ENCODE measurements at places on chromosomes 7 and 10.
A peak's percentile ranks its signal among the peaks of the same experiment; 100 is the strongest.

GRCh38 chr10:95500649-95501048 is 60.5 kb downstream of the SORBS1 start:
- no peak for DNase-seq

DNA sequence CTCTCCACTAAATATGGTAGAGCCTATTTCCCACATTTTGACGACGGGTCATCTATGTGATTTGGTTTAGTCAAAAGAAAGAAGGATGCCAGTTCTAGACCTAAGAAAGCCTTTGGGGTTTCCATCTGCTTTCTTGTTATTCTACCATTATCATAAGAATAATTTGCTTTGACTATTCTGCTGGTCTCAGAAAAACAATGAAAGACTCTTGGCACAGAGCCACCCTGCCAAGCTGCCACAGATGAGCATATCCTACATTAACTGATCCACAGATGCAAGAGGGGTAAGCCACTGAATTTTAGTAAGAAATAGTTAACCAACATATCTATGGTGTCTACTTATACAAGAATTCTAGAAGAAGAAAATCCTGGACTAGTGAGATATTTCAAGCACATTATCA is 158.6 kb upstream of the MAGI2 start:
- no peak for DNase-seq

- DNase-seq: no peak
Observed at GRCh38 chr10:100510533-100511308, 8.9 kb downstream of the SEC31B start.

- no peak for DNase-seq
Observed at GRCh38 chr7:114302858-114303257, 111.8 kb upstream of the FOXP2 start.

DNA sequence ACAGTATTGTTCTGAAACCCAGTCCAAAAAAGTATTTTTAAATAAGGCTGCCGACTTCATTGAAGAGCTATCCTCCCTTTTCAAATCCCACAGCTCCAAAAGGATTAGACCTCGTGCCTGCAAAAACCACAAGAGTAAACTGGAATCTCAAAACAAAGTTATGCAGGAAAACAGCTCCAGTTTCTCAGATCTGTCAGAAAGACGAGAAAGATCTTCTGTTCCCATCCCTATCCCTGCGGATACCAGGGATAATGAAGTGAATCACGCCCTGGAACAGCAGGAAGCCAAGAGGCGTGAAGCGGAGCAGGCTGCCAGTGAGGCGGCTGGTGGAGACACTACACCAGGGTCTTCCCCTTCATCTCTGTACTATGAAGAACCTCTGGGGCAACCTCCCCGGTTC is 12.6 kb downstream of the MYPN start:
- DNase-seq: no peak

- no peak for DNase-seq
Observed at GRCh38 chr7:17593819-17594419, 295.5 kb downstream of the AHR start.

GRCh38 chr7:23213755-23214154 is 31.9 kb downstream of the NUP42 start:
- no peak for DNase-seq

DNA sequence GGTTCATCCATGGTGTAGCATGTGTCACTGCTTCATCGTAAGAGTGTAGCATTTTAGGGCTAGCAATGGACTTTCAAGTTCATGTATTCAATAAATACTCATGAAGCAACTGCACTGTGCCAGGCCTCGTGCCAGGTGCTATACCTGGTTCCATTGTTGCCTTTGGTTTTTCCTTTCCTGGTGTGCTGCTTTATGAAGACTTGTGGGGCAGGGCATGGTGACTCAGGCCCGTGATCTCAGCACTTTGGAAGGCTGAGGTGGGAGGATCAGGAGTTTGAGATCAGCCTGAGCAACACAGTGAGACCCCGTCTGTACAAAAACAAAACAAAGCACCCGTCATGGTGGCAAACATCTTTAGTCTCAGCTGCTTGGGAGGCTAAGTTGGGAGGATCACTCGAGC is 2.2 kb upstream of the CPA4 start:
- DNase-seq: no peak

- DNase-seq: no peak
Observed at GRCh38 chr7:80480566-80480965, 31.3 kb downstream of the GNAT3 start.

- DNase-seq: no peak
Observed at GRCh38 chr7:95327356-95327755, 3.0 kb upstream of the PON1 start.

- DNase-seq: no peak
Observed at GRCh38 chr10:15661574-15661973, 58.1 kb downstream of the ITGA8 start.

DNA sequence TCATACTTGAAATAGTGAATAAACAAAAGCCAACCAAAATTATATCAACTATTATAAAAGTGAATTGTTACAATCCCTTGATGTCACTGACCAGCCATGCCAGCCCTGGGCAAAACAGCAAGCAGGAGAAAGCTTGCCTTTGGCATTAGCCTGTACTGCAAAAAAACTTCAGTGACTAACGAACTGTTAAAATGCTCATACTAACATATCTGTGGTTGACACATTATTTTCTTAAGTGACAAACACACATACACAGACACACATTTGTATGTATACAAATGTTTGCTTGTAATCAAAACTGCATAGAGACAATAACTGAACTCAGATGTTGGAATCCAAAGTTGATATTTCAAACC is 29.5 kb downstream of the CHCHD3 start:
- no peak for DNase-seq

- no peak for DNase-seq
Observed at GRCh38 chr7:128005117-128005516, 26.1 kb downstream of the LRRC4 start.

- no peak for DNase-seq
Observed at GRCh38 chr10:14770927-14771326, 3.8 kb downstream of the FAM107B start.

DNA sequence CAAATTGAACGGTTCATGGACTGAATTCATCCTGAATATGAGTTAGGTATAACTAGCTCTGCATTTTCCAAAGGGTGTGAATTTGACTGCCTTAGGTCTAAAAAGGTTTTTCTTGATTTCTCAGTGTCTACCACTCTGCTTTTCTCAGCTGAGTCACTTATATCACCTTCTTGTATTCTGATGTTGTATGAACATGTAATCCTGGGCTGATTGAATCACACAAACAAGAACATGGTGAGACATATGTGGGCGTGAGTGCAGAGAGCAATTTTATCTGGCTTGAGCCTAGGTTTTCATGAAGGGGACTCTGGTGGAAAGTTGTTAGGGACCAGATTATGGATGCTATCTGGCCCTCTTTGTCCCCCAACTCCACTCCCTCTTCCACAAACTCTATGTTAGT is 239.8 kb downstream of the SUGCT start:
- DNase-seq: no peak

DNA sequence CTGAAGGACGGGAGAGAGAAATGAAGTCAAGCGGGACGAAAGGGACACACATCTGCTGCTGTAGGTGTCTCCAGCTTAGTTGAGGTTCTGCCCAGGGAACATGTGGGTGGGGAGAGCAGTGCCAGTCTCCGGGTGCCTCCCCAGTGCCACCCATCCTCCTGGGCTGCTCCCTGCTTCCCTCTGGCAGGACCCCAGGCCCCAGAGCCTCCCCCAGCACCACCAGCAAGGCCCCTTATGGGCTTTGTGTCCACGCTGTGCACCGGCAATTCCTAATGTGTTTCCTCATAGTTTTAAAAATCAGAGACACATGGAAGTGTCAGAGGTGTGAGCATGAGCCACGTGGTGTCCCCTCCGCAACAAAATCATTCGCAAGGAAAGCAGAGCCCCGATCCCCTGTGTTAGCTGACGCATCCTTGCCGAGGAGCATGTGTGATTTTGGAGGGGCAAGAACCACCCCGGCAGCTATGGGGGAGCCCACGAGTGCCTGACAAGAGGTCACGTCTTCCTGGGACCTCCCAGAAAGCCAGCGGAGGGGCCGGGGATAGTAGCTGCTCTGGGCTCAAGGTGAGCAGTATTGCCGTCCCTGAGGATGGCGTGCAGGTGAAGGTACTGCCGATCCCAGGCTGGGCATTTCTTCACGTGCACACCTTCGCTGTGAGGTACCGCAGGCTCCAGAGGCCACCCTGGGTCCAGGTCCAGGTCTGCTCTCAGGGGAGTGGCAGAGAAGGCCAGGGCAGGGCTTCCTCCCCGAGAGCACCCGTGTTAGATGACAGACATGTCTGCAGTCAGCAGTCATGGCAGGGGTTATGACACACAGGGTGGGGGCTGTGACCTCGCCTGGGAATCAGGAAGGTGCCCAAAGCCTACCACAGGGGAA is 448.2 kb upstream of the FOXK1 start:
- DNase-seq: no peak

- no peak for DNase-seq
Observed at GRCh38 chr10:97849103-97849686, 448 bp upstream of the GOLGA7B start.

DNA sequence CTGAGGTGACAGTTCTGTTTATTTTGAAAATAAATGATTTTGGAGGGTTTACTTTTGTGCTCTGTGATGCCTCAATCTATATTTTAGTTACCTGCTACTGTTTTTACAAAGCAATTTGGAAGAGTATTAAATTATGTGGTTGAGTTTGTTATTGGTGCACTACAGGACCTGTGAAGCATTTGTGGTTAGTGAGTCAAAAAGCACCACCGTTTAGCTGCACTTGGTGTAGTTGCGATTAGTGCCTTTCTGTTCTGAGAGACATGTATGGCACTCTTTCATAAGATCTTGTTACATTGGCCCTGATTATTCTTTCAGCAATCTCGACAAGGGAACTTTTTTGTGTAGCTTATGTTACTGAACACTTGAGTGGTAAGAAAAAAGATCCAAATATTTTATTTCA is 132.2 kb downstream of the BBS9 start:
- no peak for DNase-seq

DNA sequence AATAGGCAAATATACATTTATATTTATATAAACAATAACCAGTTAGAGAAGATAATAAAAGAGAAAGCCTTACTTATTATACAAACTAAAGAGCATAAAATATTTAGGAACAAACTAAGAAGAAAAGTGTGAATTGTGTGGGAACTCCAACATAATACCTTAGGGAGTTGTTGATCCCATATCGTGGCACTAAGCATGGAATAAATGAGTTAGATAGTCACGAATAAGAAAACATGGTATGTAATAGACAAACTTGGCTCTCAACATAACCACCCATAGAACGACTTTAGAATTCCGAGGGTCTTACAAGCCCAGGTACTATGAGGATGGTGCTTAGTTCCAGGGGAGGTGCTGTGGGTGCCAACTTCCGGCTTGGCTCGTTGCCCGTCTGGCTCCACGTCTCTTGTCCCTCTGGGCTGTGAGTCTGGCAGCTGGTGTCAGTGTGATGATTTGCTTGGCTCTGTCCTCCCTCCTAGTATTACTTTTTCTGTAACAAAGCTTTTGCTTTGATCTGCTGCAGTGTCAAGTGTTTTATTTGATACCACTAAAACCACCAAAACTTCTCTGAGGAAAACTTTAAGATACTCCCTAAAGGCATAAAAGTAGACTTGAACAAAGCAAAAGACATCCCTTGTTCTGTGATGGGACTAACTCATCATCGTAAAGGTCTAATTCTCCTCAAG is 9.5 kb upstream of the RBM20 start:
- DNase-seq: no peak

GRCh38 chr10:7846591-7846990 is 28.3 kb downstream of the TAF3 start:
- DNase-seq: peak; percentile 4

DNA sequence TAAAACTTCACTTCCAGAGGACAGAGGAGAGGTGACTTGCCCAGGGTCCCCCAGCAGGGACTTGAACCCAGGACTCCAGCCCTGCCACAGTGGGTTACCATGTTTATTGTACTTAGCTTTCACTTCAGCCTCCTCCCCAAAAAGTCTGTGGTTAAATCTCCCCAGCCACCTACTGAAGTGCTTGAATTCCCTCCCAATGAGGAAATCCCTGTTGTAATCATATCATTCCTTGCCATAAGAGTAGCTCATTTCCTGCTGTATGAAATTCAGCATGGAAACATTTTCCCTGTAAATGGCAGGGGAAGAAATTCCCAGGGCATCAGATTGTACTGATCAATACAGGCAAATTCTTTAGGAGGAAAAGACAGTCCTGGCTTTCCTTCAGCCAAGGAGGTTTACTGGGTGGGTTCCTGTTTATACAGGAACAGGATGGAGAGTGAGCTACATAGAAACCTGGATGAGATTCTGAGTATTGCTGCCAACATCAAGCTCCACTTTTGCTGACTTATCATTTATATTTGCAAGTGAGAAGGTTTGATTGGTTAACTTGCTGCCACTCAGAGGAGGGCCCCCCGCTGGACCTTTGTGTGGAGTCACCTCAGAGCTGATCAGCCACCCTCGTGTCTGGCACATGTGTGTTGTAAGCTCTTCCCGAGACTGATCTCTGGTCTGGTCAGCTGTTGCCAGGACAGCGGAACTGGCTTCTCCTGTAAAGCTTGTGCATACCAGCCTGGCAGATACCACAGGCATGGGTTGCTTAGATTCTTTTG is 16.4 kb upstream of the PDZD8 start:
- no peak for DNase-seq

- DNase-seq: peak; percentile 36
Observed at GRCh38 chr10:75187961-75188426, 22.6 kb upstream of the VDAC2 start.
